Activated CD4-positive, alpha-beta T cell treated with anti-CD3 and anti-CD28 coated beads, Interleukin-10, Interleukin-2, amounts not matched to agents 100 ng/mL and 50 ng/mL, durations not matched to agents 16 hours and 8 hours (primary cell): ENCODE measurements at places on chromosomes 5 and 9.

DNA sequence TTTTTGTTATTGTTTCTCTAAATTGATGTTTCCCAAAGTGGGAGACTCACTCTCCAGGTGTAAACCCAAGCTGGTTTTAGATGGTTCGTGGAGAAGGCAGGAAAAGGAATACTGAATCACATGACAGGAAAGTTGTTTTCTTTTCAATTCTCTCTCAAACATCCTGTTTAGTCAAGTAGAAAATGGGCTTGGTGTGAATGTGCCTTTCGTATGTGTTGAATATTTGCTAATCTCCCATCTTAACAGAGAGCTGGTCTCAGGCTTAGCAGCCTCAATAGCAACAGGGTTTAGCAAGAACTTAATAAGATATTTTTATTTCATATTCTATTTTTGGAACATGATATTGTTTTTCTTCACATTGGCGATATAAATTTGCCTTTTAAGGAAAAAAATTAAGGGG lies 119.7 kb downstream of the INSYN2B start:
- DNase-seq = peak; percentile 35

- DNase-seq = peak; percentile 21
Observed at GRCh38 chr5:35963381-35963843, 25.0 kb upstream of the CAPSL start.

DNA sequence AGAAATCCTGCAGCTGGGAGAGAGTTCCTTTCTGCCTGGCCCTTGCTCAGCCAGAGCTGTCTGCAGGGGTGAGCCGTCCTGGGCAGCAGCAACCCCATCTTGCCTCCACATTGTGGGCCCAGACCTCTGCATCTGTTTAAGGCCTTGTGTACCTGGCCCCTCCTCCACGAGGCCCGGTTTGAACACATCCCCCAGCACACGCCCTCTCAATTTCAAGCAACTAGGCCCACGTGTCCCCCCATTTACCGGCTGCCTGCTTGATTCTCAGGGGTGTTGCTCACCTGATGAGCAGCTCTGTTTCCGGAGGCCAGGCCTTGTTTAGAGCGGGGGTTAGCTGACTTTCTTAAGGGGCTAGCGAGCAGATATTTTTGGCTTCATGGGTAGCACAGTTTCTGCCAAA lies 181.8 kb downstream of the HSPA4 start:
- DNase-seq = no peak

DNA sequence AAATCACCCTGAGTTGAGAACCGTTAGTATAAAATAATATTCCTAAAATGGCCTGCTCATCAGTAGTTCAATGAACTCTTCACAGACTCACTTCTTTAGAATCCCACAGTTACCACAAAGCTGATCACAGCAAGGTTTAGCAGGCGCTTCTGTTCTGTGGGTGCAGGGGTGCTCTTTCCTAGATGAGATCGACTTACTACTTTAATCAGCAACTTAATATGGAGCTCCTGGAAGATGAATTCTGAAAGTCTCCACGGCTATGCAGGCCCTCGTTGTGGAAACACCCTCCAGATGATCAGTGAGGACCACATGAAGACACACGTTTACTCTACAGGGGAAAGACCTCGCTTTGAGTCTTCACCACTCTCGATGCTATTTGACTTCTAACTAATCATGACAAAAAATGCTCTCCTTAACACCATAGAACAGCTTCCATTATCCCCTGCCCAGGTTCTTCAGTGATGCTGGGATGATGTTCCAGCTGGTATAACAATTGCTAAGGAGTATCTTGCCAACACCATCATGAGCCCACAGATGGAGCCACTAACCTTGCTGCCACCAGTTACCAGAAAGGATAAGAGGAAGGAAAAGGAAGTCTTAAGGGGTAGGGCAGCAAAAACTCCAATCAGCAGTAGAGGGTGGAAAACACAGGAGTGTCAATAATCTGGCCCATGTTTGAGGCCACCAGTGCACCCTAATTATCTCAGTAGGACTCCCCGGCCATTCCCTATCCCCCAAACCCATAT lies 17.9 kb upstream of the GPX8 start:
- DNase-seq = peak; percentile 39

- DNase-seq = no peak
Observed at GRCh38 chr9:34381323-34381722, 4.6 kb upstream of the MYORG start.

- peak; percentile 65 for DNase-seq
Observed at GRCh38 chr9:242461-243080, 27.9 kb downstream of the DOCK8 start.
